Activated CD4-positive, alpha-beta T cell treated with anti-CD3 and anti-CD28 coated beads, Interleukin-2, amount 50 U/mL, for 48 hours (primary cell): ENCODE measurements at places on chromosomes 3 and 15.

DNA sequence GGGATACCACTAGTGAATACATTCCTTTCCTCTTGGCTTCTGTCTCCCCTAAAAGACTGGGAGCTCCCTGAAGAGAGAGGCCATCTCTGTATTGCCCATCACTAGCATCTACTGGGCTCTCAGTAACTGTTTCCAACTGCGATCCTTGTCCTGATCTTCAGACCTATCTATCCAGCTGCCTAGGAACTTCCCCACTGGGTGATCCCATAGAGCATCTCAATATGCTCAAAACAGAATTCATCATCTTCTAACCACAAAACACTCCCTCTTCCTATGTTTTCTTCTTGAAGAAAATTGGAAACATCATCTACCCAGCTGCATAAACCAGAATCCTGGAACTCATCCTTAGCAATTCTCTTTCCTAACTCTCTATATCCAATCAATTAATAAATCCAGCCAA lies 54.6 kb downstream of the PLD1 start:
- DNase-seq, result no peak

DNA sequence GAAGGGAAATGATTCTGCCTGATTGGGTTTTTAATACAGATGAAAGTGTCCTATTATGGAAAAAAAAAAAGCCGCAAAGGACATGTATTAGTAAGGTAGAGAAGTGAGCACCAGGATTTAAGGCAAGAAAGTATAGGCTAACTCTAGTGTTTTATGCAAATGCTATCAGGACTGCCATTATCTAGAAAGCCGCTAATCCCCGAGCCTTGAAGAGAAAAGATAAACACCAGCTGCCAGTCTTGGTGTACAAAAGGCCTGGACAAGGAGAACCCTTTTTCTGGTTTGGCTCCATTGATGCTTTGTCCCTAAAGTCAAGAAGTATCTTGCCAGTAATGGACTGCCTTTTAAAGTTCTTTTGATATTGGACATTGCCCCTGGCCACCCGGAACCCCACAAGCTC lies 8.6 kb upstream of the TRIM59 start:
- no peak for DNase-seq

DNA sequence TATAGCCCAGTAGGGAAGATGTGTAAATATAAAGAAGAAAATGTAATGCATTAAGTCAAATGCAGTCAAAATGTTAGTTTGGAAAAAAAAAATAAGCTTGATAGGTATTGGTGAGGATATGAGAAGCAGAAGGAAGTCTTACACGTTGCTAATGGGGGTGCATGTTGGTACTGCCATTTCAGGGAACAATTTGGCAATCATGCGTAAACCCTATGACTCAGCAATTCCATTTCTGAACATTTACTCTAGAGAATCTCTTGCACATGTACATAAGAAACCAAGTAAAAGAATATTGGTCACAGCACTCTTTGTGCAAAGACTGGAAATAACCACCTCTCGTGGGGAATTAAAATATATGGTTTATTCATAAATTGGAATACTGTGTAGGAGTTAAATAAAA lies 35.5 kb upstream of the TIMP4 start:
- DNase-seq, result no peak

DNA sequence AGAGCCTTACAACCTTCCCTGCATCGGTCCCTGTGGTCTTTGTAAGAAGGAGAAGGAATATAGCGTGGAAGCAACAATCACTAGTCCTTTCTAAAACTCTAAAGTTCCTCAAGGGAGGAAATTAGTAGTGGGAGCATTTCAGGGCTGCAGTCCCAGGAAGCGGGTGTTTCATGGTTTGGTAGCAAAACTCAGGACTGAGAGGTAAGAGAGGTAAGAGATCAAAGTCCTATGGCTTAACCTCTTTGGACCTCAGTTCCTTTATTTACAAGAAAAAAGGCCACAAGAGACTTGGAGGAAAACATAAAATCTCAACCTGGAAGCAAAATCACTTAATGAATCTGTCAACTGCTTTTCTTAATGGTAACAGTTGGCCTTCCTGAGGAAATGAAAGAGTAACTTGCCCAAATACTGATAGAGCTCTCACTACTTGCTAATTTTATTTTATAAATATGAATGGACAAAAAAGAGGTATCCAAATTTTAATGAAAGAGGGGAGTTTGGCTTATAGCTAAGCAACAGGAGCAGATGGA lies 14.3 kb downstream of the LRRC28 start:
- DNase-seq, result no peak

GRCh38 chr3:148881286-148881685 lies 16.2 kb downstream of the CPA3 start:
- no peak for DNase-seq

DNA sequence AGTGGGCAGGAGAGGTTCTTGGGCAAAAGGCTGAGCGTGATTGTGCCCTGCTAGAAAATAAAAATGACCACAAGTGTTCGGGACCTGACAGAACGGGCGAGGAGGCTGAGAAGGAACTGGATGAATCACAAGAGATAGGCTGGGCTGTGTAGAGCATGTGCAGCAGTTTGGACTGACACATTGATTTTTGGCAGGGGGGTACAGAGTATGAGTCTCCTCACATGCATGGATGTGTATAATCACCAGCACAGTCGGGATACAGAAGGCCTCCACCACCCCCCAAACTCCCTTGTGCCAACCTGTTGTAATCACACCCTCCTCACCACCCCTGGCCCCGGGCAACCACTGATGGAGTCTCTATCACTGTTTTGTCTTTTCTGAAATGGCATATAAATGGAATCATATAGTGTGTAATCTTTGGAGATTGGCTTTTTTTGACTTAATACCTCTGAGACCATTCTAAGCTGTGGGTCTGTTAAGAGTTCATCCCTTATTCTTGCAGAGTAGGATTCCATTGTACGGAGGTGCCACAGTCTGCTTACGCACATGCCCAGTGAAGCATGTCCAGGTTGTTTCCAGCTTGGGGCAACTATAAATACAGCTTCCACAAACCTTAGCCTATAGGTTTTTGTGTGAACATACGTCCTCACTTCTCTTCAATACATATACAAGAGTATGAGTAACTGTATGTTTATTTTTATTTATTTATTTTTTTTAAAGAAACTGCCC lies 438.8 kb downstream of the FOXP1 start:
- no peak for DNase-seq

GRCh38 chr3:165725296-165725695 lies 111.9 kb downstream of the BCHE start:
- DNase-seq, result no peak

DNA sequence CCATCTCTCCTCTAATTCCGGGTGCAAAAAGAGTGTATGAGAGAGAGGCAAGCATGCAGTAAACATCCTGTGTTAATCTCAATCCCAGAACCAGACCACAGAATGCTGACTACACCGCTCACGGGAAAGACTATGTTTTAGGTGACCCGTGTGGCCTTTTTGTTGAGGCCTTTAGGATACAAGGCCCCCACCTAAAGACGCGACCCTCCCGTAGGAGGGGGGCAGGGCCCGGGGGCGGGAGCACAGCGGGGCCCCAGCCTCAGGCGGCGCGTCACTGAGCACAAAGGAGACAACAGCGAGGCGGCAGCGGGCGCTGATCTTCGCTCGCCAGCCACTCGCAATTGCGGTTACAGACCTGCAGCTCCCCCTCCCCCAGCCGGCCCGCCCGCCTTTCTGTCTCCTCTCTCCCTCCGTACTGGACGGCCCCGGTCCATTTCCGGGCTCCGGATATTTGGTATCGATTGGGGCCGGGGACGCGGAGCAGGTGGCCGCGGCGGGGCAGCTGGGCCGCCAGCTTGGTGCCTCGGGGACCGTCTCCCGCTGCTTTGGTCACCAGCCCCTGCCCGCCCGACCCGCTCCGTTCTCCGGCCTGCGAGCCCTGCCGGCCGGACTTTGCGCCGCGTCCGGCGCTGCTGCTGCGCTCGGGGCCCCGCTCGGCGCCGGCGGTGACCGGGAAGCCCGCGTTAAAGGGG lies at the start of gene CCDC50:
CCDC50 (plus strand) TSS at position 433 of the 692 bp plus-strand sequence. CDS start 281 bp downstream, outside the sequence.
- DNase-seq, result peak; percentile 53
